ENCODE measurements at places on chromosomes 1 and 21. TPM values are rescaled to one million over a fixed set of nuclear protein-coding genes. Genes with fewer than 3 reads are reported as not detected.

Gene PTTG1IP
- 73.2 TPM for total RNA-seq

Gene GJA9
- not detected for total RNA-seq

Gene IL20
- total RNA-seq: not detected

Gene BSND
- not detected for total RNA-seq

Gene PPIE
- total RNA-seq: 70.8 TPM

Gene ATG4C
- total RNA-seq: 17.2 TPM

Gene TRIM63
- not detected for total RNA-seq

Gene TTLL7
- 2.3 TPM for total RNA-seq

Gene PCSK9
- not detected for total RNA-seq

Gene TFF1
- total RNA-seq: not detected

Gene ILDR2
- total RNA-seq: 4.3 TPM

Gene NTMT2
- not detected for total RNA-seq

GRCh38 chr1:183604038-183604808, 14.0 kb upstream of the NCF2 start:
- no peak for DNase-seq

GRCh38 chr1:101953623-101954022, 43.1 kb downstream of the OLFM3 start:
- no peak for DNase-seq

DNA sequence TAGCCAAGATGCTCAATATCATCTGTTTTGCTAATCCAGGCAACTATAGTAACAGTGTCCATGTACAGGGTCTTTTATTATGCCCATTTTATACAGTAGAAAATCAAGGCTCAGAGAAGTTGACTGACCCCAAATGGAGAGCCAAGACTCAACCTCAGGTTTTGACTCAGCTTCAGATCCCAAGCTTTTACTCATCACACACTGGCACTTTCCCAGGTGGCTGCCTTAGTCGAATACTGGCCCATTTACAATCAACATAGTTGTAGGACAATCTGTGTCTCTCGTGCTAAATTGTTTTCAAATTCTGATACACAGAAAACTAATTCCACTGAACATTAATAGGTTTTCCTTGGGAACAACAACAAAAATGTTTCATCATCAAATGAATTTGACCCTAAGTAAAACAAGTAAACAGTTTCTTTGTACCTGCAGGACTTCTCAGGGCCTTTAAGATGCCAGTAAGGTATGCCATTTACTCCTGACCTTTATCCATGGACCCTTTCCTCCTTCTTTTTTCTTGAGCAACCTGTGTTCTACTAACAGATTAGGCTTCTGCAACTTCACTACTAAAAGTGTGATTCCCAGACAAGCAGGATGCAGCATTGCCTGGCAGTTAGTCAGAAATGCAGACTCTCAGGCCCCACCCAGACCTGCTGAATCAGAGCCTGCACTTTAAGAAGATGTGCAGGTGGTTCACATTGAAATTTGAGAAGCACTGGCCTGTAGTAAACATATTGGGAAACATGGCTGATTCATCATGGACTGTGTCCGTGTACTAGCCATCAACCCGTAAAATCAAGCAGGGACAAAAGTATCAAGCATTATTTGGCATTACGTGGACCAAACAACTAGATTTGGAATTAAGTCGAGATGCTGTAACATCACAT, 128.8 kb downstream of the RRAGC start:
- no peak for DNase-seq

DNA sequence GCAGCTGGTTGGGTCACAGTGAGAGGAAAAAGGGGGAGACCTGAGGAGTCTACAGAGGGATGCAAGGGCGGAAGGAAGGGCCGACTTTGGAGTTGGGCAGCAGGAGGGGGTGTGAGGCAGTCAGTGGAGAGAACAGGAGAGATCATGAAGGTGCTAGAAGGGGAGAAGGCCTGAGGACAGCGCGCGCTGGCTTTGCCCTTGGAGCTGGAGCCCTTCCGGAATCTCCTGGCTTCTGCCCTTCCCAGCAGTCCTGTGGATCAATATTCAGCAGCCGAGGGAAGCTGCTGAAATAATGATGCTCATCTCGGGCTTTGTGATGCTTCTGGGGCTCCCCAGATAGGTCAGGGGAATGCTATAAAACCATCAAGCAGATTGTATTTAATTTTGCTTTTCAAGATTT, 26.7 kb downstream of the SLC37A1 start:
- no peak for DNase-seq

GRCh38 chr1:214464445-214465287, 86.7 kb downstream of the PTPN14 start:
- no peak for DNase-seq

DNA sequence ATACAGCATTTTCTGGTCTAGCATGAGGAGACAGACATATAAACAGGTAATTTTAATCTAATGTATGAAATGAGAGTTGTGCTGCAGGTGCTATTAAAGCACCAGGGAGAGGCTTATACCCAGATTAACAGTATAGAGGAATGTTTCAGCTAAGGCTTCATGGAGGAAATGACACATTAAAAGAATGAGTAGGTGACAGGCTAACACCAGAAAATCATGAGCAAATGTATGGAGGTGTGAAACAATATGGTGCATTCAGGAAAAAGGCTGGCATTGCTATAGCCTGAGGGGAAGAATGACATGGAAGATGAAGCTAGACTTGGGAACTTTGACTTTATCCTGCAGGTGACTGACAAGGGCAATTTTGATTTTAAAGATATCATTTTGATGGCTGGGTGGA, 7.0 kb downstream of the ARPC5 start:
- DNase-seq: no peak

GRCh38 chr1:234143681-234144080, 229.6 kb upstream of the COA6 start:
- DNase-seq: no peak

GRCh38 chr1:2340086-2340917, 51.1 kb downstream of the MORN1 start:
- DNase-seq: no peak

DNA sequence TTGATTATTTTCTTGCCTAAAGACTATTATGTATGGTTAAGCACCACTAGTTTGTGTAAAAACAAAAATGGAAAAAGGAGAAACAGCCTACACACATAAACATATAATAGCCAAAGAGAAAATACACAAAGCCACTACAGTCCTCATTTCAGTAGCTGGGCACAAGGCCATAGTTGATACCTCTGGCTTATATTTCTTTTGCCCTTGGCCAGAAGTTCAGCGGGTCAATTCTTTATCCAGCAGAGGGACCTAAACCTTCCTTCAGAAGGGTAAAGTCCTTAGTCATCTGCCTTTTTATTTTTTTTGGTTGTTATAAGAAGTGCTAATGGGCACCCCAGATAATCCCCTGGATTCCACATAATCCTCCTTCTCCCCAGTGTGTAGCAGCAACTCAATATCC, 134.1 kb downstream of the PIGK start:
- DNase-seq: no peak

- no peak for DNase-seq
These were observed 141.0 kb downstream of the SDCCAG8 start for GRCh38 chr1:243396876-243397275.

DNA sequence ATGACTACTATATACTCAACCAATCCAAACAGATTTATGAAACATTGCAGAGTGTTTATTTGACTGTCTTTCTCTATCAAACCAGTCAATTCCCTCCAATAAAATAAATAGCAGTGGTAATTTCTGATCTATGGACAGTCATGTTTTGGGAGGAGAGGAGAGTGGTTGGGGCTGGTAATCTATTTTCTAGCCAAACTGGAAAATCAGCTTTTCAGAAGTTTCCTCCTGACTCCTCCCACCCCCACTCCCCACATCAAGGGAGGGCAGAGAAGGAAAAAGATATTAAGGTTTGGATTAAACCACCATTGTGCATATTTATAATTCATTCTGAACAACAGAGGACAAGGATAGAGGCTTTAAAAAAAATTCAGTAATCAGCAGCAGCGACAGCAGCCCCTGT, 69.4 kb upstream of the SOX13 start:
- DNase-seq: no peak

DNA sequence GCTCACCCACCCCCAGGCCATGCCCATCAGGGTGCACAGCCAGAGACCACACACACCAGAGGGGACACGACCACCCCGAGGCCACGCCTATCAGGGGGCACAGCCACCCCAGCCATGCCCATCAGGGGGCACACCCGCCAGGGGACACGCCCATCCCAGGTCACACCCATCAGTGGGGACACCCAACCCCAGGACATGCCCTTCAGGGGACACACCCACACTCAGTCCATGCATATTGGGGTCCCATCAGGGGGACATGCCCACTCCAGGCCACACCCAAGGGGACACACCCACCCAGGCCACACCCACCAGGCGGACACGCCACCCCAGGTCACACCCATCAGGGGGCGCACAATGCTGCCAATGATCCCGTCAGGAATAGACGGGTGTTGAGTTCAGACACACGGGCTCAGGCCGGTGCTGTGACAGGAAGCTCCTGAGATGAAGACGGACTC, 20.7 kb downstream of the MCM3AP start:
- no peak for DNase-seq

DNA sequence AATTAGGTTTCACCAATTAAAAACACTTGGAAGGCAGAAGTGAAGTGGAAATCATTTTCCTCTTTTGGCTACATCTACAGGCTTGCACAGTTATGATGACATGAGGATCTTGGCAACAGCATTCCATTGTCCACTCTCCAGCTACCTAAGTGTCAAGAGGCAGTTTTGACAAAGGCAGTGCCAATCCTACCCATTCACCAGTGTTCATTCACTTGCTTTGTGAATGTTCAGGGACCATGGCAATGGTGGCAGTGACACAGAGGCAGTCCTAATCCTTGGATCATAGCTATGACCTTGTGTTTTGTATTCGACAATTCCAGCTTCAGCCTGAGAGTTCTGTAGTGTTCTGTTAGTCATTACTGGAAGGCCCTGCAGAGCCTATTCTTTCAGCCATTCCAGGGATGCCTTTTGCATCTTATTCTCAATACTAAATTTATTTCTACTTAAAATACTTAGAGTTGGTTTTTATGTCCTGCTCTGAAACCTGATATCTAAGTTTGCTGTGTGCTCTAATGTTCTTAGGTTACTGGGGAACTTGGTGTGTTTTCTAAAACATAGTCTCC, 36.7 kb downstream of the CRB1 start:
- DNase-seq: no peak

DNA sequence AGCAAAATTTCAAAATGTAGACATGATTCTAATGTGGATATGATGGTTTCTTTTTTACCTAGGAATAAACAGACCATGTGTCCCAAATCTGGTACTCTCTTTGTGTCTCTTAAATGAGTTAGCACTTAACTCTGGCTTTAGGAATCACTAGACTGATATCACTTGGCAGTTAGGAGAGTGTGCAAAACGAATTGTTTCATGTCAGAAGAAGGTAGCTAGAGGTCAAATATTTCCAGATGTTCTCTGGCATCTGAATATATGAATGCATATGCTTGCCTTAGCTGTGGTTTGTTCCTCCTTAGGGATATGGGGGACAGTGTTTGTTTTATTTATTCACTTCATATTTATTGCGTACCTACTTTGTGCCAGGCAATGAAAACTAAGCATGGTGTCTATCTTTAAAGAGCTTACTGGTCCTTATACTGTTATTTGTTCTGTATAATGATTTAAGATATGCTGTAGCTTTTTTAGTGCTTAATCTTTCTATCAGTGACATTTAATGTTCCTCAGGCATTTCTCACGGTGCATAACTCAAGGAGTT, 65.2 kb downstream of the LRRC8C start:
- no peak for DNase-seq

DNA sequence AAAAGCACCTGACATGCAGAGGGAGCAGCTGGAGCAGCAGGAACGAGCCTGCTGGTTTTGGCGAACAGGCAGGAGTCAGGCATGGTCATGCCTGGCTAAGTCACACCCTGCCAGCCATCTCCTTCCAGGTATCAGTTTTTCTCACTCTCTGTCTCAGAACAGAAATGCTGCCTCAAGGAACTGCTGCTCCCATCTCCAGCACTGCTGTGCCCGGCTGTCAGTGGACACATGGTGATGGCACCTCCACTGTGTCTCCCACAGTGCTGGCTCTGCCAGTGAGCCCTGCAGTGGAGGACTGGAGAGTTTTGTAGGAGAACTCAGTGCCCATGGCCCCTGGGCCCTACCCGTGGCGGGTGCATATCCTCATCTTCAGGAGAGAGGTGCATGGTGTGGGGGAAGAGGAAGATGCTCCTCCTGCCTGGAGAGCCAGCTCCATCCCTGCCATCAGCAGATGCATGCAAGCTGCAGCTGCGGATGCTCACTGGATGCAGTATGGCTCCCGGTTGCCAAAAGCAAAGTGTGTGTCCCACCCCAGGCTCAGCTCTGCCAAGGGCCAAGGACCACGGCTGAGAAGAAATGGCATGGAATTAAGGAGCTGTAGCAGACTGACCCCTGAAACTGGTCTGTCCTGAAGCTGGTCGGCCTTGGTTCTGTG, 114.7 kb downstream of the GRIK3 start:
- DNase-seq: no peak

DNA sequence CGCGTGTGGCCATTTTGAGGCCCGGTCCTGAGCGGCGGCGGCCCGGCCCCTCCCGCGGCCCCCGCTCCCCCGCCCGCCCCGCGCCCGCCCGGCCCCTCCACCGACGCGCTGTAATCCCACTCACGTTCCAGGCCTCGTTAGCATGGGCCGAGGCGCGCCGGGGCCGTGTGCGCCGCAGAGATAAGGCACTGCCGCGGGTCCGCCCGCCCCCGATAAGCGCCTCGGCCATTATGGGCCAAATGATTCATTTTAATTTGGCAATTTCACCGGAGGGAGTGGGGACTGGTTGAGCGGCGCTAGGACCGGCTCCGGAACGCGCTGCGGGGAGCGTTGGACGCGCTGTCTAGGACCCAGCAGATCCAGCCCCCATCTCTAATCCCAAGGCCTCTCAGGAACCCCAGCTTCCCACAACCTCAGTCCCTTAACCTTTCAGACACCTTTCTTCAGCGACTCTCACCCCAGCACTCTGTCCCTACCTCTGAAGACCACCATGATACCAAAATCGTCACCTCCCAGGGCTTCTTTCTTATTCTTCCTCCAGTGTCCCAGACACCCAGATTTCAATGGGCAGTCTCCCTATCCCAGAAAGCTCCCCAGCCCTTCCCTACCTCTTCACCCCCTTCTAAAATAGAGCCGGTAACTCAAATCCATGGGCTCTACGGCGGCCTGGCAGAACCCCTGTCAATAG, at the start of gene TAL1:
Gene TAL1, minus strand, starts transcription at position 39 of the 688 bp plus-strand sequence. CDS start 6,337 bp downstream, outside the sequence.
- no peak for DNase-seq

DNA sequence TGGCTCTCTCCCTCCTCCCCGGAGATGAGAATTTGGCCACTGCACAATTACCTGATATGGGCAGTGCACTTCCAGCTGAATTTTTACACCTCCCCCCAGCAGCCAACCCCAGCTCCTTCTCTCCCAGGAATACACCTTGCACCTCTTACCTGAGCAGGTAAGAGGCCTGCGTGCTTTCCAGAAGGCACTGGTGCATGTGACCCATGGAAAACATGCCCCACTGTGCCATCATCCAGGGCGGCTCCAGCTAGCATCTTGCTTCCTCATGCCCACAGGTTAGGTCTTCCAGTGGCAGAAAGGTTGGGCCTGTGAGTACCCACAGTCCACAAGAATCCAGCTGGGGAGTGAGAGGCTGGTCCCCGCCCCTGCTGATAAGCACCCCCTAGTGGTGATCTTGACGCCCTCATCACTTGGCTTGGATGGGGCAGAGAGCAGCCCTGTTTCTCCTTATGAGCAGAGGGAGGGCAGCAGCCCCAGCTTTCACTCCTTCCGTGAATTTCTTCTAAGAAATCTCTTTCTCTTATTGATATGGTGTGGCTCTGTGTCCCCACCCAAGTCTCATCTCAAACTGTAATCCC, 57.8 kb downstream of the EDARADD start:
- DNase-seq: peak; percentile 34

GRCh38 chr1:9542430-9542829, 3.2 kb downstream of the SLC25A33 start:
- no peak for DNase-seq
